Inflammatory macrophage treated with lipopolysaccharide for 1 hour (primary cell): ENCODE measurements at places on chromosomes 16 and 17.

DNA sequence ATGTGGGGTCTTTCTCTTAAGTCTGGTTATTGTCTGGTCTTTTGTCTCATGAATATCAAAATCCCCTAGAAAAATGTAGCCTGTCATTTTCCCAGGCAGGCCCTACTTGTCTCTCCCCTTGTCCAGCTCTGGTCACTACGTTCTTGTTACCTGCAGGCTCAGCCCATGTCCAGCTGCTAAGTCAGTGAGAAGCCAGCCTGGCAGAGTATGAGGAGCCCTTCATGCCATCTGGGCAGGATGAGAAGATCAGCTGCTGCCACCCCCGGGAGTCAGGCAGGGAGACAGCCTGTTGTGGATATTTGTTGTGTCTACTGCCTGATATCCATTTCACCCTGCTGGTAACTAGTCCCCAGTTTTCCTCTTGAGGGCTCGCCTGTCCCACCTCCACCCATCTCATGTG lies 88.9 kb downstream of the ASIC2 start:
- DNase-seq: no peak

DNA sequence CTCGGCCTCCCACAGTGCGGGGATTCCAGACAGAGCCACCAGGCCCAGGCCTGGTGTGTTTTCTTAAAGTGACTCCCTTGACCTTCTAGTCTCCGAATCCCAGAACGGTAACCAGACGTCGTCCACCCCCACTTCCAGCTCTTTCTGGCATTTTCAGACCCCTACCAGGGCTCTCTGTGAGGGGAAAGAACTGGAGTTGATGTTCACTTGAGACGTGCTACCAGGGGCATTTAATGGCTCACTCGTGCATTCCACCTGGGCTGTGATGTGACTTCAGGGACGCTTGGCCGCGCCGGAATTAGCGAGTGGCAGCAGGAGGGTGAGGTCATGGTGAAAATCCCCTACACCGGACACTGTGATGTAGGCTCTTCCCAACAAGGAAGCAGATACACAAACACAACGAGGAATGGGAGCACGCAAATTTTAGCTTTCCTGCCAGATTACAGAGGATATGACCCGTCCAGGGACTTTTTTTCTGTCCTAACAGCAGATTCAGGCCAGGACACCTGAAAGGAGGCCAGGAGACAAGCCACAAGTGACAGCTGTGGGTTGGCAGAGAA lies 1.1 kb upstream of the GNA13 start:
- no peak for DNase-seq

DNA sequence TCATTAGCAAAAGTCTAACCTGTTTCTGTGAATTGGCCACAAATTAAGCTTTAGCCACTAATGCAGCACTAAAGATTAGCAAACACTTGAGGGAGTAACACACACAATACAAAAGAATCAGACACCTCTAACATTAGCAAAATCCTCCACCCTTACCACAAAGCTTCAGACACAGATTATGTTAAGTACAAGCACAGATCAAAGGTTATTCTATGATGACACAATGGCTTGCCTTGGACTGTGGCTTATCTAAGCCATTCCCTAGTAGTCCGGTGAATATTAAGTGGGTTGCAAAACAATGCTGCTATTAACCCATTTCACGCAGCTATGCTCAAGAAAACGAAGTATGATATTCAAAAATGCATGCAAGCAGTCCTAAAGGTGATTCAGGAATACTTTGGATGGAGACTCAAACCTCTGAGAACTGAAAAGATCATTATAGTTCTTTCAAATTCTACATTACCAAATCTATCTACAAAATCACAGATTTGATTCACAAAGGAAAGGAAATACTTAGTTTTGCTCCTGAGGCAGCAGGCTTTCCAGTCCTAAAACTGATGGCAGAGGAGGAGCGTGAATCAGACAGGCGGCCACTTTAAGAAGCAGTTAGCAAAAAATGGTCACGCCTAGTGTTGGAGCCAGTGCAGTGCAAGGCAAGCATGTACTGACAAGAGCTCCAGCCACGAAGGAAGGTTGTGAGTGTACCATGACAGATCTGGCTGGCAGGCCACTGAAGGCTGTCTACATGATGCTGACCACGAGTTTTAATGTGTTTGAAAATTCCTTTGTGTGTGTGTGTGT lies 67.2 kb downstream of the PARN start:
- DNase-seq: no peak

- DNase-seq: peak; percentile 16
Observed at GRCh38 chr17:35286120-35286781, 43.4 kb downstream of the SLFN5 start.

DNA sequence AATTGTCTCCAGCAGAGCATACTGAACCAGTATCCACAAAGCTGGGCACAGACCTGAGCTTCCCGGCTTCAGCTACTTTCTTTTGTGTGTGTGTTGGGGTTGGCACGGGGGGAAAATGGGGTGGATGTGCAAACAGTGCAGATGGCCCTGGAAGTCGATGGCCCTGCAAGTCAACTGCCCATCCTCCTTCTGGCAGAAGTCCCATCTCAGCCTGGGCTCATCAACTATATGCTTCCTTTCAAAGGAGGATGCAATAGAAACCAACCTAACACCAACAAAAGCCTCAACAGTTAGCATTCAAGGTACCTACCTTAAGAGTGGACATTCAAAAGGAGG lies 55.7 kb downstream of the SOX9 start:
- no peak for DNase-seq

DNA sequence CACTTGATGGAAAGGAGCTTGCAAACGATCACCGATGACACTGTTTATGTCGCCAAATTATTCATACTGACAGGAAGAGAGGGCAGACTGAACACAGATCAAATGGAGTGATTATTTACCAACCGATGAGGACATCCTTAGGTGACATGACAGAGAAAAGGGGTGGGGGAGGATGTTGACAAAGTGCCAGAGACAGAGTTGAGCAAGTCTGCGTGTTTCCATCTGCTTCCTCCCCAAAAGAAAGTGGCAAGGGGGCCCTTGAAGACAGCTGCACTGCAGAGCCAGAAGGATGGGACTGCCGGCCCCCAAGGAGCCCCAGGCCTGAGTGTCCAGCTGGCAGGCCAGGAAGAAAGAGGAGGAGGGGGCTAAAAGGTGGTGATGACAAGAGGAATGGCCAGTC lies 191.0 kb upstream of the RPL38 start:
- DNase-seq: peak; percentile 3

GRCh38 chr17:9054126-9054975 lies 33.0 kb downstream of the NTN1 start:
- DNase-seq: no peak

GRCh38 chr17:57670769-57671569 lies 74.1 kb downstream of the CCDC182 start:
- DNase-seq: no peak

DNA sequence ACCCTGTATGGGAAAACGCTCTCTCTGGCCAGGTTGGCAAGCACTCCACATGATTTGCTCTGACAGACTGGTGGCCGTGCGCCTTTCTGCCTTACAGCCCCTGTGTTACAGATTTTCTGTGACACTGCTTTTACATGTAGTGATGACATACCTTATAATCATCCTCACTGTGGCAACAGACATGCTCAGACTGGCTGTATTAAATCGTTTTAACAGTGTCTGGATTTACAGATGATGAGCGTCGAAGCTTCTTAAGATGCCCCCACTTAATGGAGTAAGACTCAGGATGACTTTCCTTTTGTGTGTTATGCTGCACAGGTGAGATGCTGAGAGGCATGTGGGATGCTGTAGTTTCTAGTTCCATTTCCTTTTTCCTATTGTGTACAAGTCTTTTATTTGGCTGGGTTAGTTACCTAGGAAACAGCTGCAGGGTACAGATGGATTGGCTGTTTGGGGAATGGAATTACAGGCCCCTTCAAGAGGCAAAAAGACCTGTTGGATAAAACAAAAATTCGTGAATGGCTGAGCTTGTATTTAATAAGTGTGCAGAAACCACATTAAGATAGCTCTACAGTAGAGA lies 20.9 kb upstream of the VWA3A start:
- no peak for DNase-seq

- DNase-seq: peak; percentile 76
Observed at GRCh38 chr17:10295728-10296343, 77.0 kb downstream of the MYH13 start.

GRCh38 chr17:77054936-77055335 lies 85.8 kb upstream of the SEC14L1 start:
- no peak for DNase-seq

- DNase-seq: no peak
Observed at GRCh38 chr17:39151150-39151942, at the start of gene PLXDC1. Gene PLXDC1 (minus strand): TSS chr17:39151637. CDS start chr17:39151437, 200 bp downstream.

DNA sequence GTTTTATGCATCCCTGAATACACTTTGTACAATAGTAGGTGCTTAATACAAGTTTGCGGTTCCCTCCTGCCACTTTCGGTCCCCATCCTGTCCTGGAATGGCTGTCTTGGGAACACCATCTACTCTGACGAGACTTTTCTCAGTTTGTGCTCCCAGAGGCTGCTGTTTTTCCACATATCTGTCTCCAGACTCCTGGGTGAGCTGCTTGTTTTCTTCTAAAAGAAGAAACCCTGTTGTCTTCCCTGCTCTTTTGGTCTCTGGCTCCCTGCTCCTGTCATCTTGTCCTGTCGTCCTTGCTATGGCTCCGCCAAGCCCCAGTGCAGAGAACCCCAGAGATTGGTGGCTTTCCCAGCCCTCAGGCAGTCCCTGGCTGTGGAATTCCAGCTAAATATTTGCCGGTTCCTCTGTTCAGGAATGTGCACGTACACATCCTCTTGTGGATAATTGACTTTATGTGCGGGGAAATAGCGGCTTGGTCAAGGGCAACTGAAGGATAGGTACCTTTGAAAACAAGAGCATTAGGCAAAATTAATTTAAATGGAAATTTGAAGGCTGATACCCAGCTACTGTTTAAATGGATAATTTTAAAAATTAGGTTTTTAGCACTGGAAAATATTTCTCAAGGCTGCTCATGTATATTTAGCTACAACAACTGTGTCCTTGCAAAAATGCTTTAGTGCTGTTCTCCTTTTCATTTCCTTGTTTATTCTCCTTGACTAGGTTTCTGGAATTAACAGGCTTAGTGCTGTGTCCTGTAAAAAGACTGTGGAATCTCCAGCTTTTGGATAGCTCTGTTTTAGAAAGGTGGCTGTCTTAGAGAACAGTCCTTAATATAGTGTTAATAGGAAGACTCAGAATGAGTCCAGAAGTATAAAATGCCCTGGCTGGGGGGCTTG lies 50.2 kb upstream of the SLC12A3 start:
- no peak for DNase-seq

GRCh38 chr16:9144106-9144505 lies 52.7 kb downstream of the HAPSTR1 start:
- no peak for DNase-seq

GRCh38 chr17:61420745-61421398 lies 21.2 kb downstream of the TBX2 start:
- no peak for DNase-seq

GRCh38 chr17:488993-489757 lies 136.6 kb upstream of the RPH3AL start:
- no peak for DNase-seq

DNA sequence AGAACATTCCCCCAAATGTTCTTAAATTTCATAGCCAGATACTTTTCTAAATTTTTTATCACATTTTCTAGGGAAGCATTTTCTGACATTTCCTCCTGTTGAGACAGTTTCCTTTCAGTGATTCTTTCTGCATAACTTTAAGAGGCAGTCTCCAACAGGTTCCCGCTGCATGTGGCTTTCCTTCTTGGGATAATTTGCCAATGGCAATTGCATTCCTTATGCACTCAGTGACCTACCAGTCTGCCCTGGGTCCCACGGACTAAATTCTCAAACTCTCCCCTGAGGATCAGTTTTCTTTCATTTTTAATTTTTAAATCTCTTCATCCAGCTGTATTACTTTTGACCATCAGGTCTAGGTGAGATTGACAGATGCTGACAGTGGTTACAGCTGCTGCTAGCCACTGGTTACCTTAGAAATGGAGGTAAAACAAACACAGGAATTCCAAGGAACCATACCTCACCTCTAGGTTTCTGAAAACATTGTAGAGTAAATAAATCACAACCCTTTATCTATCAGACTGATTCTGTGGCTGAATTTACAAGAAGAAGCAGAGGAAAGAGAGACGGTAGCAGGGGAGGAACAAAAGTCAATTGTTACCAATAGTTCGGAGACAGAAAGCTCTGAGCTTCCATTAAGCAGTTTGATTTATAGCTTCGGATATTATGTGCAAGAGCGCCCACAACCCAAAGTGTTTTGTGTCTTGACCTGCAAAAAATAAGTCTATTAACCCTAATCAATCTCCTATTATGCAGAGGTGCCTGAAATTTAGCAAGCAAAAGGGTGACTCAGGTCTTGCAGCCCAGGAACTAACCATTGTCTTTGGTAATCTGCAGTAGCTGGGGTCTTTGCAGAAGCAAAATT lies 216.0 kb downstream of the PMP22 start:
- no peak for DNase-seq

DNA sequence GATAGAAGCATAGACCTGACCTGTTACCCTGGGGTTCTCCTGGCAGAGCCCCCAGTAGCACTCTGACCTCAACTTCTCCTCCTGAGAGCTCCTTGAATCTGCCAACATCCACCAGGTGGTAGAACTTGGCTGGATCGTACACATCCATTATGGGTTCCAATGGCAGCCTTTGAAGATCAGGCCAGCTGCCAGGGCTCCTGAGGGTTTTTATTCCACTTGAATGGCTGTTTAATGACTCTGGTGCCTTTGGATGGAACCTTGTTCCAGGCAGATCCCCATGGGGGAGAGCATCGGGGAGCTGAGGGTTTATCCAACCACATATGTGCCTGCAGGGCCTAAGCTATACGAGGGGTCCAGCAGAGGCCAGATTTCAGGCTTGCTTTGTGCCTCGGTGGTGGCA lies 47.1 kb upstream of the CLEC19A start:
- DNase-seq: no peak

- peak; percentile 56 for DNase-seq
Observed at GRCh38 chr17:14201021-14201987, 35.4 kb downstream of the CDRT15 start.

DNA sequence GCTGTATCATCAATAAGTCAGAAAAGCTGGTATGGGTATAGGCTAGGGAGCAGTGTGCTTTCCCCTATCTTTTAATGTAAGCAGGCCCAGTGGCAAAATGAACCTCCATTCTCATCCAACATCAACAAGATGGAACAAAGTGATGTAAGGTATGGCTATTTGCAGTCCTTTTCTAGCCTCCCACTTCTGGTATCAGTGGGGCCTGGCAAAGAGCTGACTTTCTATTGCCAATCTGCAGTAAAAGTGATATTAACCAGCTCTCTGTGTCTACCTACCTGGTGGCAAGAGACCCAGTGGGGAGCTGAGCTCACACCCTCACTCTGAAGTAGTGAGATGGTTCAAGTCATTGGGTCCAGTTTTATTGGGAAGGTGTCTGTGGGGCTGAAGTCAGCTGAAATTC lies 1492.6 kb downstream of the CDH11 start:
- no peak for DNase-seq

DNA sequence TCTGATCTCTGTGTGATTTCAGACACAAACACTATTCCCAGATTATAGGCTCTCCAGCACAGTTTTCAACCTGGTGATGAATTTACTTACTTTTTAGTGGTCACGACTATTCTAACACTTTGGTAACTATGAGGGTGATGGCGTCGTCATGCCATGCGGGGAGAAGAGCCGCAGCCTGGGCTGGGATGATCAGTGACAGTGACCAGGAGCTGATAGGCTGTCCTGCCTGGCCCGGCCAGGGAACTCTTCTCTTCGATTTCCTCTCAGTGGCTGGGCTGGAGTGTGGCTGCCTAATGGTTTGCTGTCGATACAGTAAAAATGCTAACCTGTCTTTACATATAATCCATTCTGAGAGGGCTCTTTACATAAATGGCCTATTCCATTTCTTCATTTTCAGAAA lies 113.1 kb downstream of the IRX3 start:
- DNase-seq: no peak

GRCh38 chr16:15988268-15989013 lies 39.0 kb downstream of the ABCC1 start:
- no peak for DNase-seq

- no peak for DNase-seq
Observed at GRCh38 chr16:8867216-8867931, 1.4 kb downstream of the CARHSP1 start.
